ENCODE measurements at places on chromosomes 6 and 20.

DNA sequence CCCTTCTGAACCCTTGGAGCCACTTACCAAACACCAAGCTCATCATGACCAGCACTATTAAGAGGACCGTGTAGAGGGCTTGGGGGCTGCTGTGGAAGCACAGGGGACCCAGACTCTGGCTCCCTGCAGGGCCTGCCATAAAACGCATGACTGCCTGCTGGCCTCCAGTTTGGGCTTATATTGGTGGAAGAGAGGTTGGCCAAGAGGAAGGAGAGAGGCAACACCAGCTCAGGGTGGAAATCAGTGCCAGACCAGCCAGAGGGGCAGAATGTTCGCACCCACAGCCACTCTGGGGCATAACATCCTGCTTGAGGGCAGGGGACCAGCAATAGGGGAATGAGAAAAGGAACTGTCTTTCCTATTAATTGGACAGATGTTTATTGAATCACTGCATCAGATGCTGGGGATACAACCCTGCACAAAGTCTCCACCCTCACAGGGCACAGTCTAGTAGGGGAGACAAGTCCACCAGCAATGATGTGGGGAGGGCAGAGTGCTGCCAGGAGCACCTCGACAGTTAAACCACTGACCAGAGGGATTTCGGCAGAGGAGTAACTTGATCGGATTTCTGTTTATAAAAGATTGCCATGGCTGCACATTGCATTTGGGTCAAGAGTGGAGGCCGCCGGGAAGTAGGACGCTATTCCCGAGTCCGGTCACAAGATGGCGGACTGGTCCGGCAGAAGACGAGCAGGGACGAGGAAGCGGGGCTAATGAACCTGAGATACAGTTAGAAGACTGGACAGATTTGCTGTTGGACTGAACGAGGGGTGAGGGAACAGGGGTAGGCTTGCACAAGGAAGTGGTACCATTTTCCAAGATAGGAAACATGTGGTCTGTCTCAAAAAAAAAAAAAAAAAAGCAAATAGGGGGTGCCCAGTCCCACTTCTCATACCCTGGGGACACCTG, at the start of gene LY6G5C:
Gene LY6G5C (minus strand): TSS at position 842 of the 909 bp plus-strand sequence. CDS start 694 bp downstream, at position 148.
- peak within 1 kb of the TSS; percentile 82 for H3K27ac ChIP-seq
- H3K4me3 ChIP-seq, result peak within 1 kb of the TSS; percentile 18
- H3K36me3 ChIP-seq, result no peaks in the 10 kb centered on the region
- DNase-seq, result peak; percentile 88

DNA sequence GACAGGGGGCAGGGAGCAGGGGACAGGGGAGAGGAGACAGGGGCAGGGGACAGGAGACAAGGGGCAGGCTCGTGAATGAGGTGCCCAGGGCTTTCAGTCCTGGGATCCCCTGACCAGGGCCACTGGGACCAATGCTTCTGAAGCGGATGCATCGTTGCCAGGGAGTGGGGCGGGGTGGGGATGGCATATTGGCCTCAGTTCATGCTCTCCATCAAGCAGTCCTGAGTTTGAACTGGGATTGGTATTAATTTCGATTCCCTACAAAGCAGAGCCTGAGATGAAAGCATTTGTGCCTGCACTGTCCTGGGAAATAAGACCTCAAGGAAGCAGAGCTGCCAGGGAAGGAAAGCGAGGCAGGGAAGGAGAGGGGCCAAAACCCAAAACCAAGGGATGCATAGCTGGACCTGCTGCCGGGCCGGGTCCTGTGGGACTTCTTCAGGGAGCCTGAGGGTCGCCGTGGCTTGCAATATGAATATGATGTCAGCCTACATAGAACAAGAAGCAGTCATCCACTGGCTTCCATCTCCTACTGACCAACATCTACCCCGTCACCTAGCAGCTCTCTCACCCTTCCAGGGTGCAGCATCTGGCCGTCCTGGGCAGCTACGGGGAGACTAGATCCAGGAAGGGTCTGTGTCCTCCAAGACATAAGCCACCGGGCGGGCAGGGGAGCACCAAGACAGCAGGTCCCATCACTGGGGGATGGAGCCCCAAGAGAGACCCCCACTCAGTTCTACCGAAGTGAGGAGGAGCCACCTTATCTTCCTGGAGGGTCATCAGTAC, 233.3 kb downstream of the SYNDIG1 start:
- H3K4me1 ChIP-seq, result no peaks in the 10 kb centered on the region
- DNase-seq, result no peak
- no peaks in the 10 kb centered on the region for H3K27me3 ChIP-seq

- no peak overlapping the region for H3K27ac ChIP-seq
- H3K4me1 ChIP-seq, result peaks cover 36% of the 10 kb centered on the region
- DNase-seq, result no peak
- H3K4me3 ChIP-seq, result no peak overlapping the region
Observed at GRCh38 chr6:33742092-33742491, 4.6 kb downstream of the IP6K3 start.

DNA sequence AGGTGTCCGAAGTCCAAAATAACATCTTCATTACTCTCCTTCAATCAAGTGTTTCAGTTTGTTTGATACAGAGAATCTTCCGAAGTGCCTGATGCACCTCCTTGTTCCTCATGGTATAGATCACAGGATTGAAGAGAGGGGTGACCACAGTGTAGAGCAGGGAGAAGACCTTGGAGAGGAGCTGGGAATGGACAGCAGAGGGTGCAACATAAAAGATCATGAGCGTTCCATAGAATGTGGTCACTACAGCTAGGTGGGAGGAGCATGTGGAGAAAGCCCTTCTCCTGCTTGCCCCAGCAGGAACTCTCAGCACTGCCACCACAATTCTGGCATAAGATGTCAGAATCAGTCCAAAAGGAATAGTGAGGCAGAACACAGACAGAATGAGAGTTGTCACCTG, 11.9 kb downstream of the OR12D1 start:
- no peak overlapping the region for H3K4me3 ChIP-seq
- H3K27me3 ChIP-seq, result no peaks in the 10 kb centered on the region
- H3K36me3 ChIP-seq, result no peaks in the 10 kb centered on the region
- H3K4me1 ChIP-seq, result no peaks in the 10 kb centered on the region

GRCh38 chr6:11460001-11460668, 77.4 kb upstream of the TMEM170B start:
- no peaks in the 10 kb centered on the region for H3K36me3 ChIP-seq
- H3K27me3 ChIP-seq, result no peaks in the 10 kb centered on the region
- no peak for DNase-seq

DNA sequence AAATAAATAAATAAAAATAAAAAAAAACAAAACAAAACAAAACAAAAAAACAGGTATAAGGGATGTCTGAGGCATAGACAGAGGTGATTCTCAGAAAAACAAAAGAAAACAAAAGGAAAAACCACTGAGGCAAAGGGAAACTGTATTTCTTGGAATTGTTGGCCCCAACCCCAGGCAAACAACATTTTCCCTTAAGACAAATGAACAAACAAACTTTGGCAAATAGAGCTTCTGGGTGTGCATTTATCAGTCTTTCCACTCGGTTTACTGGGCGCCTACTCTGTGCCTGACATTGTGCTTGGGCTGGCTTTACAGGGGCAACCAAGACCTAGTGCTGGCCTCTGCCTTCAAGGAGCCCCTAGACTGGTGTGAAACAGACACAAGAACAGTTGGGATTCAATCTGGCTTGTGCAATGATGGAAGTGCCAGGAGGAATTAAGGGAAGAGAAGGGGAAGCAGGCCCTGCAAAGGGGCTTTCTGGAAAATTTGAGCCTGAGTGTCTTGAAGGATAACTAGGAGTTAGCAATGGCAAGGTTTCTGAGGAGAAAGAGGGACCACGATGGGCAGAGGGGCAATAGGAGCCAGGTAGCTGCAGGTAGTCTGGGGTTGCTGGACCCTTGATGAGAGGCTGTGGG, 33.8 kb upstream of the IER3 start:
- no peaks in the 10 kb centered on the region for H3K36me3 ChIP-seq
- H3K4me1 ChIP-seq, result peaks cover 60% of the 10 kb centered on the region
- H3K27ac ChIP-seq, result peak overlapping the region; percentile 82
- H3K4me3 ChIP-seq, result no peak overlapping the region
- H3K27me3 ChIP-seq, result no peaks in the 10 kb centered on the region
- no peak for DNase-seq

DNA sequence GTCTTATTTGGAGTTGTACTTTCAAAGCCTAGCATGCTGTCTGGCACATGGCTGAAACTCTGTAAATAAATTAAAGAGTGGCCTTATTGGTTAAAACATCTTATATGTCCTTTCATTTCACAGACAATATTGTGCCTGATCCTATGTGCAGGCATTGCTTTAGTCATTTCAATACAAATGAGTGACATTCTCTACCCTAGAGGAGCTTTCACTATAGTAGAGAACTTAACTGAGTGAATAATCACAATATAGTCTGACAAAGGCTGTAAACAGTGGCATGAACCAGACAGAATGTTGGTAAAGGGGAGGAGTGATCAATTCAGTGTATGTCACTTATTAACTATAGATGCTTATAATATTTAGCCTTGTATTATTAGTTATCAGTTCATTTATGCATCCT, 481.8 kb downstream of the TFAP2B start:
- H3K27me3 ChIP-seq, result no peaks in the 10 kb centered on the region
- no peaks in the 10 kb centered on the region for H3K36me3 ChIP-seq
- no peak overlapping the region for H3K4me3 ChIP-seq
- H3K4me1 ChIP-seq, result no peaks in the 10 kb centered on the region
- H3K27ac ChIP-seq, result no peak overlapping the region
- no peak for DNase-seq

DNA sequence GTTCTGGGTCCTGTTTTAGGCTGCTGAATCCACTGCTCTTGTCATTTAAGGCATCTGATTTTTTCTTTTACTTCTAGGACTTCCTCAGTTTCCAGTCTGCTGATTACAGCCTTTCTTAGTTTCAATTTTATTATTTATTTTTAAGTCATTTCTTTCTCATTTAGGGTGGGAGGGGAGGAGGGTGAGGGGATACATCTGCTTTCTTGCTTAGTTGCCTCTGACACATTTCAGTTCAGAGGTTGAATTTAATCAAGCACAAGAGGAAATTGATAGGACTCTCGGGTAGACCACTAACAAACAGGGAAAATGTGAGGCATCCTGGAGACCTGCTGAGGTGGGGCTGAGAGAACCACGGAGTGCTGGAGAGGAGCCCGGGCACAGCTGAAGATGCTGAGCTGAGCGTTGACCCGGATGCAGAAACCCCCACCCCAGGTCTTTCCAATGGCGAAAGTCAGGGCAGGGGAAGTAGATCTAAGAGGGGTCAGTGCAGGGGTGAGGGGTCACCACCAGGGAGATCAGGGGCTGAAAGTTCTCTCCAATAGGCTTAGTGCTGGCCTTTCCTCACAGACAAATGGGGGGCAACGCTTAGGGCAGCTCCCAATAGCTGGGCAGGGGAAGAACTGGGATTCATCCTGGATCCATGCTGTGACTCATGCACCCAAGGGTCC, 7.6 kb upstream of the TREML2 start:
- H3K4me3 ChIP-seq, result no peak overlapping the region
- no peaks in the 10 kb centered on the region for H3K4me1 ChIP-seq
- no peak for DNase-seq
- H3K36me3 ChIP-seq, result no peaks in the 10 kb centered on the region
- no peaks in the 10 kb centered on the region for H3K27me3 ChIP-seq
- H3K27ac ChIP-seq, result no peak overlapping the region

DNA sequence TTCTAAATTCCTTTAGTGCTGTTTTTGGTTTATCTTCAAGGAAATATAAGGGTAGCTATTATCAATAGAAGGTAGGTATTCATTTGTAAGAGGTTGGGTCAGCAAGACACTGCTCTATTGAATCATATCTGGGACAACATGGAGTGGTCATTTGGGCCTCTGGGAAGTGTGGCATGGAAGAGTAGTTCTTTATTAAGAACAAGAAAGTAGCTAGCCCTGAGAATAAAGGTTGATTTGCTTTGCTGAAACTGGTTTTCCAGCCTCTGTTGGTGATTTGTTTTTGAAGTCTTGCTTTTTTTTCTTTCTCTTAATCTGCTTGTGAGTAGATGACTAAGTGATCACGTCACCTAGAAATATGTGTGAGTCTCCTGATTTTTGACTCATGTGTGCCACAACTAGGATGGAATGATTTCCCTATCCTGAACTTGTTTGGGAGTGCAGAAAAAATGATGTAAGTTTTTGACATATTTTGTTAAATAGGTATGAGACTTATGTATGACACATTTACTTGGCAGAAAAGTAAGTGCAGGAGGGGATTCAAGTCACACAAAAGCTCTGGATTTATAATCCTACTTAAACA, 381.8 kb downstream of the CENPW start:
- H3K27me3 ChIP-seq, result no peaks in the 10 kb centered on the region
- no peak overlapping the region for H3K27ac ChIP-seq
- no peak for DNase-seq
- no peak overlapping the region for H3K4me3 ChIP-seq
- H3K36me3 ChIP-seq, result no peaks in the 10 kb centered on the region

GRCh38 chr6:168132531-168133167, 53.6 kb upstream of the FRMD1 start:
- no peaks in the 10 kb centered on the region for H3K36me3 ChIP-seq
- no peak overlapping the region for H3K27ac ChIP-seq
- no peaks in the 10 kb centered on the region for H3K4me1 ChIP-seq
- no peak overlapping the region for H3K4me3 ChIP-seq
- no peaks in the 10 kb centered on the region for H3K27me3 ChIP-seq
- peak; percentile 53 for DNase-seq

GRCh38 chr6:138250053-138250452, 31.8 kb upstream of the PBOV1 start:
- no peaks in the 10 kb centered on the region for H3K27me3 ChIP-seq
- no peaks in the 10 kb centered on the region for H3K36me3 ChIP-seq
- peak overlapping the region; percentile 87 for H3K27ac ChIP-seq
- H3K4me1 ChIP-seq, result peaks cover 20% of the 10 kb centered on the region

GRCh38 chr20:62553838-62554161, 78.0 kb upstream of the GATA5 start:
- no peaks in the 10 kb centered on the region for H3K36me3 ChIP-seq
- H3K27ac ChIP-seq, result no peak overlapping the region
- H3K27me3 ChIP-seq, result peaks cover 19% of the 10 kb centered on the region
- peaks cover 12% of the 10 kb centered on the region for H3K4me1 ChIP-seq
- no peak for DNase-seq

- no peaks in the 10 kb centered on the region for H3K4me1 ChIP-seq
- no peak for DNase-seq
- peaks cover 8% of the 10 kb centered on the region for H3K36me3 ChIP-seq
Observed at GRCh38 chr20:62345681-62346370, 21.3 kb downstream of the LAMA5 start.

GRCh38 chr6:119255492-119255891, 94.1 kb downstream of the MAN1A1 start:
- H3K4me1 ChIP-seq, result peaks cover 9% of the 10 kb centered on the region
- H3K4me3 ChIP-seq, result no peak overlapping the region
- no peak for DNase-seq
- no peaks in the 10 kb centered on the region for H3K27me3 ChIP-seq

GRCh38 chr6:27213544-27214125, 33.9 kb upstream of the PRSS16 start:
- H3K36me3 ChIP-seq, result no peaks in the 10 kb centered on the region
- H3K4me1 ChIP-seq, result no peaks in the 10 kb centered on the region
- no peak for DNase-seq
- no peak overlapping the region for H3K27ac ChIP-seq
- H3K4me3 ChIP-seq, result no peak overlapping the region
- no peaks in the 10 kb centered on the region for H3K27me3 ChIP-seq
